ENCODE measurements at places on chromosomes 2 and 18.

- DNase-seq, result no peak
Measured at GRCh38 chr2:181289698-181290097, 167.5 kb upstream of the ITGA4 start.

GRCh38 chr2:235343869-235344268 lies 150.0 kb upstream of the AGAP1 start:
- no peak for DNase-seq

DNA sequence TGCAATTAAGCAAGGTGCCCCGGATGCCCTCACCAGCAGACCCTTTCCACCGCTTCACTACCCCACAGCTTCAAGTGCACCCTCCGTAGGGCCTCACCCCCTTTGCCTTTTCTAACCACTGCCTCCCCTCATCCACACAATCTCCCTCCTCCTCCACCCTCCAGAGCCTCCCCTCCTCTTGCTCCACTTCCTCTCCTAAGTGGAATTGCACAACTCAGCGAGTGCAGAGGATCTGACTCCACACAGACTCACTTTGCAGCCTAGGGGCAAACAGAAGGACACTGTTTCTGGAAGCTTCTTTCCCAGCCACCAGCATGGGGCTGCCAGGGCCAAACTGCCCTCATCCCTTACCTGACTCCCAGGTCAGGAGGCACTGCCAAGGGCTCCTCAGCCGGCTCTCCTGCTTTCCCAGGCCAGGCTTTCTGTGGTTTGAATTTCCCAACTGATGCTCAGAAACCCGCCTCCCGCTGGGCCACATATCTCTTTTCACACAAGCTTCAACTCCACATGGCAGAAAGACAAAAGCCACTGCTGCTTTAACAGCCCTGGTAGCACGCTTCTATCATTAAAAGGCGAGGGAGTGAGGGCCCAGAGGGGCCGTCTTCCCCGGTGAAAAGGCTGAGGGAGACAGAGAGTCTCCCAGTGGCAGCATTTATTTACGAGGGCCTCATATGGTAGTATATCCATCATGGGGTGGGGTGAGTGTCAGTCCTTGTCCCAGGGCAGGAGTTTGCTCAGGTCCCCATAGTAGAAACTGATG lies 74.7 kb upstream of the MGAT4A start:
- DNase-seq, result peak; percentile 21

GRCh38 chr2:9715238-9715637 lies 84.4 kb upstream of the YWHAQ start:
- DNase-seq, result no peak

- DNase-seq, result no peak
Measured at GRCh38 chr2:210961249-210961648, 404.9 kb downstream of the CPS1 start.
